ENCODE measurements at places on chromosomes 12 and 14.
A peak's percentile ranks its signal among the peaks of the same experiment; 100 is the strongest.

DNA sequence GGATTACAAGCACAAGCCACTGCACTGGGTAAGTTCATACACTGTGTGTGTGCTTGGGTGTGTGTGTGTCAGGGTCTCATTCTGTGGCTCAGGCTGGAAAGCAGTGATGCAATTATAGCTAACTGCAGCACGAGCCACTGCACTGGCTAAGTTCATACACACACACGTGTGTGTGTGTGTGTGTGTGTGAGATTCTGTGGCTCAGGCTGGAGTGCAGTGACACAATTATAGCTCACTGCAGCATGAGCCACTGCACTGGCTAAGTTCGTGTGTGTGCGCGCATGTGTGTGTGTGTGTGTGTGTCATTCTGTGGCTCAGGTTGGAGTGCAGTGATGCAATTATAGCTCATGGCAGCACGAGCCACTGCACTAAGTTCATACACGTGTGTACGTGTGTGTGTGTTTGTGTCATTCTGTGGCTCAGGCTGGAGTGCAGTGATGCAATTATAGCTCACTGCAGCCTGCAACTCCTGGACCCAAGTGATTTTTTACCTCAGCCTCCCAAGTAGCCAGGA, 85.4 kb downstream of the HECTD1 start:
- peak; percentile 14 for DNase-seq

GRCh38 chr14:103657471-103657870, 28.5 kb downstream of the KLC1 start:
- peak; percentile 79 for DNase-seq

DNA sequence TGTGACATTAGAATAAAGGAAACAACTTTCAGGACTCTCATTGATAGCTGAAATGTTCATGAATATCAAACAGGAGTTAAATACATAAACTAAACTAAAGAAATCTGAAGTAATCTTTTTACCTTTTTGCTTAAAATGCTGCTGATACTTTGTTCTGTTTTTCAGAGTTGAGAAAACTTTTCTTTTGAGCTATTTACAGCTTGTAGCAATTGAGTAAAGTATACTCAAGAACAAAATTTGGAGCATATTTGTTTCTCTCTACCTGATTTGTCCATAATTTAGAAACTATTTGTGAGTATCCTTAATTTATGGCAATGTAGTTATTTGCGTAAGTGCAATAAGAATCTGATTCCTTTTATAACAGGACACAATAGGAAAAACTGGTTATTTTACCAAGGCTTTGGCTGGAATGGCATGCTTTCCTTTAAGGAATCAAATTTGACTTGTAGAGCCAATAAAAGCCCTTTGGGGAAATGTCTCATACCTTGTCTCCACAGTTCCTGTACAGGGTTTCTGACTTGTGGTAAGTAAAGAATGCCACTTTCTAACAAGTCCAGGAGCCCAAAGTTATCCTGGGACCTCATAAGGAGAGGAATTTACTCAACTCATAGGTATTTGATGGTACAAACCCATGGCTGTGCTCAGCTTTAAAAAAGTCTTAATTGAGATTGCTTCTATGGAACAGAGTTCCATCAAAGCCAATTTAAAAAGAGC, 195.7 kb downstream of the TMEM117 start:
- DNase-seq: peak; percentile 16

- no peak for DNase-seq
Observed at GRCh38 chr12:50110762-50111351, 1.2 kb upstream of the COX14 start.

- DNase-seq: no peak
Observed at GRCh38 chr14:29749829-29750228, 177.8 kb downstream of the PRKD1 start.

- DNase-seq: no peak
Observed at GRCh38 chr12:179131-179884, 34.6 kb downstream of the SLC6A12 start.

DNA sequence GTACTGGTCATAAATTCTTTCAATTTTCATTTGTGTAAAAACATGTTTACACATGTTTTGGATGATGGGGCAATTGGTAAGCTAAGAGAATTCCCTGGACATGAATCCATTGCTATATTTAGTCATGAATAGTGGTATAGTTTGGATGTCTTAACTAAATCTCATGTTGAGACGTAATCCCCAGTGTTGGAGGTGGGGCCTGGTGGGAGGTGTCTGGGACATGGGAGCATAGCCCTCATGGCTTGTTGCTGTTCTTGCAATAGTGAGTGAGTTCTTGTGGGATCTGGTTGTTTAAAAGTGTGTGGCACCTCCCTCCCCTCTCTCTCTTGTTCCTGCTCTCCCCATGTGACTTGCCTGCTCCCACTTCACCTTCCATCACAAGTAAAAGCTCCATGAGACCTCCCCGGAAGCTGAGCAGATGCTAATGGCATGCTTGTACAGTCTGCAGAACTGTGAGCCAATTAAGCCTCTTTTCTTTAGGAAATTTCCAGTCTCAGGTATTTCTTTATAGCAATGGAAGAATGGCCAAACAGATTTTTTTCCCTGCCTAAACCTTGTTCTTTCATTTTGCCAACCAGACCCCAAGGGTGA, 33.6 kb downstream of the CTSG start:
- no peak for DNase-seq

DNA sequence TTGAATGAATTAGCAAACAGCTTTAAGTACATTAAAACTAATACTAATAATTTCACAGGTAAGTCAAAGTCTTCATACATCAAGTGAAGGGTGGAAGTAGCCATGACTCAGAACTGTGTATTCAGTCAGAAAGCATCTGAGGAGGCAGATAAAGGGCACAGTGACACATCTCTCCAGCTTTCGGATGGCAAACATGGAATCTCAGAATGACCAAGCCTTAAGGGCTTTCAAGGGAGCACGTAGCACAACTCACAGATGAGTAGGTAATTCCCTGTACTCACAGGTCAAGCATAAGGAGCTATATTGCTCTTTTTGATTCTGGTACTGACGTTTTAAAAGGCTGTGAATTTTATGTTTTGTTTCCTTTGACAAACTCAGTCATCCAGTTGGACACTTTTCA, 56.0 kb downstream of the MDGA2 start:
- DNase-seq: peak; percentile 11

- no peak for DNase-seq
Observed at GRCh38 chr12:119399301-119399700, 64.8 kb downstream of the CCDC60 start.

DNA sequence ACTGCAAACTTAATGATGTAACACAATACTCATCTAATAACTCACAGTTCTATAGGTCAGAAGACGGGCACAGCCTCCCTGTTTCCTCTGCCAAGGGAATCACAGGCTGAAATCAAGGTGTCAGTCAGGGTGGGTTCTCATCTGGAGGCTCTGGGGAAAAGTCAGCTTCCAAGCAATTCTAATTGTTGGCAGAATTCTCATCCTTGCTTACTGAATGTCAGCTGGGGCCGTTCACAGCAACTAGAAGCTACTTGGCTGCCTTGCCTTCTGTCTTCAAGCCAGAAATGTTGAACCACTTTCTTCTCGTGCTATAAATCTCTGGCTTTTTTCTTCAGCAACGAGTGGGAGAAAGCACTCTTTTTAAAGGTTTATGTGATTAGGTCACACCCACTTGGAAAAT, 80.1 kb upstream of the PDZRN4 start:
- DNase-seq: no peak

GRCh38 chr12:71447691-71448132, 8.1 kb downstream of the LGR5 start:
- no peak for DNase-seq

DNA sequence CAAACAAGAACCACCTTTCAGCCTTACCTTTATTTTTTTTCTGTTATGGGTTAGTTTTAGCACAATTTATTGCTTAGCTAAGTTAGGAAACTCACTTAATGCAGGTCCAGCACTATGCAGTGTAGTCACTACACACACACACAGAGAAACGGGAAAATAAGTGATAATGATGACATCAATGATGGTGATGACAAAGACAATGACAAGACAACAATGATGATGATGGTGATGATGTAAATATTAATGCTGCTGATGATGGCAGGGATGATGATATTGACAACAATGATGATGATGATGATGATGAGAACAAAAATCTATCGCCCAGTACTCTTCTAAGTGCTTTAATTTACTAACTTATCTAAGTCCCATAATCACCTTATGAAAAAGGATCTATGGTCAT, 41.1 kb downstream of the WSCD2 start:
- no peak for DNase-seq

- no peak for DNase-seq
Observed at GRCh38 chr12:12527820-12528296, 34.8 kb downstream of the DUSP16 start.

DNA sequence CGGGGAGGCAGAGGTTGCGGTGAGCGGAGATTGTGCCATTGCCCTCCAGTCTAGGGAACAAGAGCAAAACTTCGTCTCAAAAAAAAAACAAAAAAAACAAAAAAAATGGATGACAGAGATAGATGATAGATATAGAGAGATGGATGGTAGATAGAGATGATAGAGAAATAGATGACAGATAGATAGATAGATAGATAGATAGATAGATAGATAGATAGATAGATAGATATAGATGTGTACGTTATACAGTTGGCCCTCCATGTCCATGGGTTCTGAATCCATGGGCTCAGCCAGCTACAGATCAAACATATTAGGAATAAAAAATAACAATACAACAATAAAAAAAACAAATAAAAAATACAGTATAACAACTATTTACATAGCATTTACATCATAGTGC, 12.8 kb upstream of the SLC25A3 start:
- DNase-seq: no peak

GRCh38 chr12:51779876-51780275, 68.6 kb downstream of the FIGNL2 start:
- DNase-seq: no peak

DNA sequence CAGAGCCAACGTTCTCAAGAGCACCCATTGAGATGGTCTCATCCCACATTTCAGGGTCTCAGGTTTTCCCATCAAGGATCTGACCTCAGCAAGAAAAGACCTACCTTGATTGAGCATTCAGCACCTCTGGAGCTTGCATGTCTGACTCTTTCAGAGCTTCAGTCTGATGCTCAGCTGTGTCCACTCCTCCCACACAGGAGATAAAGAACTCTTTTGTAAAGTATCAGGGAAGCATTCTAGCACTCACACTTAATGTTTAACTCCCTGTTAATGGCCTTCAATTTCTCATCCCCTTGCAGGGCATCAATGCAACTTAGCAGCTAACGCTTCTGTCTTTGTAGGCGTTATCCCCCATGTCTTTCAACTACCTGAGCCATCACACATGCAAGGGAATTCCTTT, 124.1 kb downstream of the GALC start:
- no peak for DNase-seq

DNA sequence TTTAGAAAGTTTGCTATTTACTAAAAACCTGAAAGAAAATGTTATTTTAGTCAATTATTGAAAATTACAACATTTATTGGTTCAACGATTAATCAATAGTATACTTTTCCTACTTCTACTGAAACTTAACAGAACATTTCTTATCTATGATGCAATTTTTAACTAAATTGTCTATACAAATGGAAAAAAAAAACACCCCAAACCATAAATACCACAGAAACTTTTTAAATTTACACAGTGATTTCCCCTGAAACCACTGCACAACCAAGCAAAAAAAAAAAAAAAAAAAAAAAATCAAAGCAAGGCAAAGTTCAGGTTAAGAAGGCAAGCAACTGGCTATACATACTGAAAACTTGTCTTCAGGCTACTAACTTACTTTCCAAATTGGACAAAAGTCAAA, 71.9 kb upstream of the POC1B start:
- no peak for DNase-seq

DNA sequence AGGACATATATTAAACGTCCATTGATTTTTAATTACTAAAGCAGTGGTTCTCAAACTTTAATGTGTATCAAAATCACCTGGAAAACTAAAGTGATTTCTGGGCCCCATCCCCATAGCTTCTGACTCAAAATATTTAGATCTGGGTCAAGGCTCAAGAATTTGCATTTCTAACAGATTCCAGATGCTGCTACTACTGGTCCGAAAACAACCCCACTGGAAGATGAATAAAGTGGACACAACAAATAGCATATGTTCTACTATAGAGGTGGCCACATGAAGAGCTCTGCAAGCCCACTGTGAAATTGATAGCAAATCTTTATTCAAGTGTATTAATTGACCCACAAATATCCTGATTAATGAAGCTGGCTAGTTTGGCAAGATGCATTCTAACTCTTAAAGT, 69.4 kb downstream of the SPATA7 start:
- peak; percentile 5 for DNase-seq

- DNase-seq: peak; percentile 66
Observed at GRCh38 chr12:112116232-112117060, 7.9 kb upstream of the NAA25 start.

- DNase-seq: no peak
Observed at GRCh38 chr12:3325736-3326135, 165.3 kb upstream of the PRMT8 start.

DNA sequence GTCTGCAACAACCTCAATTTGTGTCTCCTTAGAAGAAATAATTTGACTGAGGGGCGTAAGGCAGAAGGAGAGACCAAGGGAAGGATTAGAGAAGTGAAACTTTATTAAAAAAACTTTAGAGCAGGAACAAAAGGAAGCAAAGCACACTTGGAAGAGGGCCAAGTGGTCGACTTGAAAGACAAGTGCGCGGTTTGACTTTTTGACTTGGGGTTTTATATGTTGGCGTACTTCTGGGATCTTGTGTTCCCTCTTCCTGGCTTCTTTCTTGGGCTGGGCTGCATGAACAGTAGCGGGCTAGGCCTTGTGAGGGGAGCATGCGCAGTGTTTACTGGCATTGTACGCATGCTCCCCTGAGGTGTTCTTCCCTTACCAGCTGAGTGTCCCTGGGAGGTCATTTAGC, 369.3 kb upstream of the DCN start:
- no peak for DNase-seq

- DNase-seq: no peak
Observed at GRCh38 chr14:68268197-68268596, 448.6 kb downstream of the RAD51B start.

GRCh38 chr14:82987502-82988124, 1454.0 kb upstream of the SEL1L start:
- no peak for DNase-seq

GRCh38 chr14:67111022-67111421, 78.2 kb upstream of the GARIN2 start:
- no peak for DNase-seq

DNA sequence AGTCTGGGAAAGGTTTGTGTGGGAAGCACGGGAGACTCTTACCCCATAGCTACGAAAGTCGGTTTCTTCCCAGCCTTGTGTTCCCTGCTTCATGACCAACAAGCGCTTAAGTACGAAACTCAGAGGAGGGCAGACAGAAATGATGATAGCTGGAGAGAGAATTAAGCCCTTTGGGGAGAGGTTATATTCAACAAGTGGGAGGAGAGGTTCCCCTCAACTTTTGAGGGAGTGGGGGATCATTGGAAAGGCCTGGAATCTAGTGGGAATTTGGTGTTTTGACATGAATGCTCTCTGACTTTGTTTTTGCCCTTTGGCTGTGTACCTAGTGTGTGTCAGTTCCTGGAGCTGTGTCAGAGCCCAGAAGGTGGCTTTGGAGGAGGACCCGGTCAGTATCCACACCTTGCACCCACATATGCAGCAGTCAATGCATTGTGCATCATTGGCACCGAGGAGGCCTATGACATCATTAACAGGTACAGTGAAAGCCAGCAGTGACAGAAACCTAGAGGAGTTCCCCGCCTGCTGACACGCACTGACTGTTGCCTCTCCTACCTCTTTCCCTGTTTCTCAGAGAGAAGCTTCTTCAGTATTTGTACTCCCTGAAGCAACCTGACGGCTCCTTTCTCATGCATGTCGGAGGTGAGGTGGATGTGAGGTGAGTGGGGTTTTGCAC, 40.6 kb downstream of the FNTB start:
- no peak for DNase-seq

- peak; percentile 30 for DNase-seq
Observed at GRCh38 chr12:78888568-78888967, 24.0 kb downstream of the SYT1 start.

GRCh38 chr12:101127521-101128219, 82.4 kb downstream of the SLC5A8 start:
- peak; percentile 70 for DNase-seq
